SJSA1 (cell line): ENCODE measurements at places on chromosomes 11 and 22.

DNA sequence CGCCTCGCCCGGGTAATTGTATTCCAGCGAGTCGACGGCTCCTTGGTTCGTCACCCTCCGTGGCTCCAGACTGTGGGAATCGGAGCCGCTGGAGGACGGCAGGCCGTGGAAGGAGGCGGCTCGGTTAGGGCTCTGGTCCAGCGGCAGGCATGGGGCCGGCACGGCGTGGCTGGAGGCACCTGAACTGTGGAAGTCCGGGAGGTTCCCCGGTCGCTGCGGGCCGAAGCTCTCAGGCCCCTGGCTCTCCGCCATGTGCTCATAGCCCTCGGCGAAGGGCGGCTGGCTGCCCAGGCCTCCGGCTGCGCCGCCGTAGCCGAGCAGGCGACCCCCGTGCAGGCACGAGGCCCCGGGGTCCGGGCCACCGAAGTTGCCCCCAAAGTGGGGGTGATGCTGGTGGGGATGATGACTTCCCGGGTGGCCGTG is 1.7 kb downstream of the MN1 start:
- no peak for DNase-seq

GRCh38 chr22:41382098-41382578 is 396 bp downstream of the TEF start:
- DNase-seq = no peak

GRCh38 chr22:36726007-36726380 is 22.4 kb upstream of the CACNG2 start:
- no peak for DNase-seq

DNA sequence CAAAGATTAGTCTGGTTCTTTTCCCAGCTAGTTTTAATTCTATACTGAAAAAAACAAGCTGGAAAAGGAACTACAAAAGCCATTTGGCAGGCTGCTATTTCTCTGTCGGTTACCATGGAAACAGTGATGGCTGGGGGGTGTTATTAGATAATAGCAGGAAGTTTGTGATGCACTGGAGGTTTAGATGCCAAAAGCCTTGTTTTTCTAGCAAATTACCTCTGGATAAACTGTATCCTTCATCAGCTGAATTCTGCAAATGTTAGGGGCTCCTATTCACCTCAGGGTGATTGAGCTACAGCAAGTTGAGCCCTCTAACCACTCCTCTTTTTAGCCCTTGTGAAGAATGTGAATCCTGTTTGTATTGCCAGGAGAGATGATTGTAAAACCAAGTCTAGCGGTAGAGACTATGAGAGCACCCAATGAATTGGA is 25.2 kb downstream of the ALKBH3 start:
- no peak for DNase-seq

DNA sequence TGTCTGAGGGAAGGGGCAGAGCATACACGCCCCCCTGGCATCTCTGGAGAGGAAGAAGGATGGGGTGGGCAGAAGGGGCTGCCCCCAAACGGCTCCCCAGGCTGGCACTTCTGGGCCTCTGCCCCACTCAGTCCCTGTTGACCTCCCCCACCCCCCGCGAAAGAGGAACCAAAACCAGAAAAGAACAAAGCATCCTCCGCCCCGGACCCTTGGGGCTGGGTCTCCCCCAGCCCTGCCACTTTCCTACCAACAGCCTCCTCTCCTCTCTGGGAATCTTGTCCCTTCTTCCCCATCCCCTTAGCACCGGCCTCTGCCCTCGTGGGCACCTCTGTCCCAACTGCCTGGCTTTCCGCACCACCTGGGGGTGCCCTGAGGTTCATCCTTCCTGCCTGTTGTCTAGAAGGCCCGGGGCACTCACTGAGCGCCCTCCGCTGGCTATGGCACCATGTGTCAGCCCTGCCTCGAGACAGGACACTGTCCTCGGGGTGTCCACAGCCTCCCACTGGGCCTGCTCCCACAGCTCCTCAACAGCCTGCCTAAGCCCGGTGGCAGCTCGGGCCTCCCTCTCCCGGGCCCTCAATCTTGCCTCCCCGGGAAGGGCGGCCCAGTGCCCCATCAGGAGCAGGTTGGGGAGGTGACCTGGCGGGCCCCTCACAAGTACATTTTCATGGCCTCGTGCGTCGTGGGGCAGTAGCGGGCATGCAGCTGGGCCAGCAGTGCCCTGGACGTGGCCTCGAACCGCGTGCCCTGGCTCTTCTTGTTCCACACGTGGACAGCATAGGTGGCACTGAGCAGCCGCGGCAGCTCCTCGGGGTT is 28.2 kb downstream of the A4GALT start:
- no peak for DNase-seq

DNA sequence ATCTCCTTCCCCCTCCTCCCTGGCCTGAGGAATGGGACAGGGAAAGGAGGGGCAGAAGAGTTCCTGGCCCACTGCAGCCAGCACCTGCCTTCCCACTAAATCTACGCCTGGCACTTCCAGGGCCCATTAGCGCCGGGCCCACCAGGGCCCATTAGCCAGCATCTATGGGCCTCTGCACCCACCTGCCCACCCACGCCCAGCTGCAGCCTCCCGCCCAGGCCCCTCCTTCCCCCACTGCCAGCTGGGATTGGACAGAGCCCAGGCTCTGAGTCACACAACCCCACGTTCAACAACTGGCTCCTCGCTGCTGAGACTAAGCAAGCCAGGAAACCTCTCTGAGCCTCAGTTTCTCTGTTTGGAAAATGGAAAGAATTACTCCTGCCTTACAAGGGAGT is 48.7 kb downstream of the CYTH4 start:
- no peak for DNase-seq

DNA sequence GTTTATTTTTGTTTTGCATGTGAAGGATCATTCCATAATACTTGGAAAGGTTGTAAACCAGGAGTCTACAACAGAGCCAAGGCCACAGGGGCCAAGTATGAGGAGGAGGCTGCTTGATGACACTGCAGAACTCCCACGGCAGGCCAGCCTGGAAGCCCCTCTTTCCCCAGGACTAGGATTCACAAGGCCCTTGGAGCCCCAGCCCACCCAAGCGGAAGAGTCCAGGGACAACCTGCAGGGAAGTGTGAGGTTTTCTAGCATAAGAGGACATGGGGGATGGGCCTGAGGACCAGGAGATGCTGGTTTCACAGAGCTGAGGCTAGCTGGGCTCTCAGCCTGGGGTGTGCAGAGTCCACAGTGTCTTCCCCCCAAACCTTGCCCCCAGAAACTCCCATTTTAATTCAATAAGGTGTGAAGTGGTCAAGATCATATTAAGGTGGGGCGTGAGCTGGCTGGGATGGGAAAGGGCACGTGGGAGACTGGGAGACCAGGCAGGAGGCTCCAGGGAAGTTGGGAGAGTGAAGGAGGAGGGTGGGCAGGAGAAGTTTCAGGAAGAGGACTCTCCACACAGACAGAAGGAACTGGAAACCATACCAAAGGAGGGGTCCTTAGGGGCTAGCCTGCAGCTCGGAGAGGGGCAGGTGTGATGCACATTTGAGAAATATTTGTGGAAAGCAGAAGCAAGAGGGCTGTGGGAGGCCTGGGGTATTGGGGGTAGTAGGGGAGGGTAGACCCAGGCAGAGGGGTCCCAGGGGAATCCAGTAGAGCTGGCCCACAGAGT is 12.4 kb downstream of the GNAZ start:
- no peak for DNase-seq

DNA sequence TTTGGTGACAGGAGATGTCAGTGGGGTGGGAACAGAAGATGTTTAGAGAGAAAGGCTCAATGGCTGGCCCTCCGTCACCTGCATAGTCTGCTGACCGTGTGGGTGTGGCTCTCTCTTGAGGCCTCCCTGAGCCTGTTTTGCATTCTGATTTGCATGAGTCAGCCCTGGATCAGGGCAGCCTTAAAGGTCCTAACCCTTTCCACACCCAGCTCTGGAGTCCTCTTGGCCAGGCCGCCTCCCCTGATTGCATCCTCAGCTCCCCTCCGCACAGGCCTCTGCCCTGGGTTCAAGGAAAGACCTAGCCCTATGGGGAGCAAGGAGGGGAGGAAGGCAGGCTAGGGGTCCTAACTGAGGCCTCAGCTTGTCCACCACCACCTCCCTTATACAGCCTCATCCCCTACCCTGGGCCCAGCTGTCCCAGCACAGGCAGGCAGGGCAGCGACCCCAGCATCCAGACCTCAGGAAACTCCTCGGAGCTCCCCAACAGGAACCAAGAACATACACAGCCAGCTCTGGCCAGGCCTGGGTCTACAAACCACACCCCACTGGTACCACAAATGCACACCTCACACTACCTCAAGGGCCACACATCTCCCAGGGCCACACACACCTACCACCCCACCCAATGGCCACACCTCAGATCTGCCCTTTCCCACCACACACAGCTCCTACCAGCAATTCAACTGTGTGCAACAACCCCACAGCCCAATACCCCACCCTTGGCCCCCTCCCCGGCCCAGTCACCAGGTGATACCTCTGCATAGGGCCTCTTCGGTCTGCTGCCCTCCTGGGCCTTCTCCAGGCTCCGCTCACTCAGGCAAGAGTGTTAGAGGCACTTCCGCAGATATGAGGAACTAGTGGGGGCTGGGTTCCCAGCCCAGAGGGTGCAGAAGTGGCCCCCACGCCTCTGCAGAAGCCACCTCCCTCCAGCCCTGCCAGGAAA is 13.7 kb downstream of the ARAP1 start:
- DNase-seq = no peak

GRCh38 chr11:130580372-130580771 is 131.9 kb downstream of the ADAMTS15 start:
- peak; percentile 75 for DNase-seq

GRCh38 chr11:11297578-11297977 is 55.5 kb downstream of the CSNK2A3 start:
- DNase-seq = no peak

- DNase-seq = no peak
Measured at GRCh38 chr11:34536056-34536455, 22.5 kb upstream of the ELF5 start.

DNA sequence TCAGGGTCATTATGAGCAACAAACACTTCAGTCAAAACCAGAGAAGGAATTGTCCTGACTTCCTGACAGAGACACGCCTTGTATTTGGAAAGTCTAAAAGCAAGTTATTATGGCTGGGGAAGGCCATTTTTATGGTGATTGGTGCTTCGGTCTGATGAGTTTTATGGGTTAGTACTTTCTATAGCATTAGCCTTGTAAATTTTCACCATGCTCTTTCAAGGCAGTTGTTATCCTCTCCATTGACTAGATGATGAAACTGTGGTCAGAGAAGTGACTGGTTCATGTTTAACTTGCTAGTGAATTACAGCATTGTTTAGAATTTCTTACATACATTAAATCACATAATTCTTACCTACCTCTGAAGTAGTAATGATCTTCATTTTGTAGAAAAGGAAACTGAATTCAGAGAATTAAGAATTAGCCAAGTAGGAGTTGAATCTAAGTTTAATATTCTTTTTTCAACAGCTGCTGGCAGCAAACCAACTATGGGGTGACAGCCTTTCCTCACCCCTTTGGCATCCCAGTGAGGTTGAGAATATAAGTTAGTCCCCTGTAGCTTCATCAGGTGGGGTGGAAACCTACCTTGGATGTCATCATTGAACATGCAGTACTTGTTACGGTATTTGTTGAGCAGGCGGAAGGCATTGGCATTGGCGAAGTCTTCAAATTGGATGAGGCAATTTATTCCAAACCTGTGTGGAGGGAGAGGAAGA is 90.0 kb downstream of the CCDC81 start:
- DNase-seq = no peak

- DNase-seq = no peak
Measured at GRCh38 chr11:46457659-46458424, 66.3 kb upstream of the CHRM4 start.

GRCh38 chr11:72721689-72722049 is 30.5 kb downstream of the ARAP1 start:
- DNase-seq = no peak

GRCh38 chr22:36961626-36962025 is 48.2 kb downstream of the CSF2RB start:
- DNase-seq = no peak

DNA sequence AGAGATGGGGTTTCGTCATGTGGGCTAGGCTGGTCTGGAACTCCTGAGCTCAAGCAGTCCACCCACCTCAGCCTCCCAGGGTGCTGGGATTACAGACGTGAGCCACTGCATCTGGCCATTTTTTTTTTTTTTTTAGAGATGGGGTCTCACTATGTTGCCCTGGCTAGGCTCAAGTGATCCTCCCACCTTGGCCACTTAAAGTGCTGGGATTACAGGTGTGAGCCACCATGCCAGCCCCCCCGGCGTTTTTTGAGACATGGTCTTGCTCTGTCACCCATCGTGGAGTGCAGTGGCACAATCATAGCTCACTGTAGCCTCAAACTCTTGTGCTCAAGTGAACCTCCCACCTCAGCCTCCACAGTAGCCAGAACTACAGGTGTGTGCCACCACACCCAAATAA is 16.5 kb downstream of the RHBDD3 start:
- DNase-seq = no peak

- DNase-seq = peak; percentile 57
Measured at GRCh38 chr11:16226245-16226644, 130.1 kb downstream of the SOX6 start.

DNA sequence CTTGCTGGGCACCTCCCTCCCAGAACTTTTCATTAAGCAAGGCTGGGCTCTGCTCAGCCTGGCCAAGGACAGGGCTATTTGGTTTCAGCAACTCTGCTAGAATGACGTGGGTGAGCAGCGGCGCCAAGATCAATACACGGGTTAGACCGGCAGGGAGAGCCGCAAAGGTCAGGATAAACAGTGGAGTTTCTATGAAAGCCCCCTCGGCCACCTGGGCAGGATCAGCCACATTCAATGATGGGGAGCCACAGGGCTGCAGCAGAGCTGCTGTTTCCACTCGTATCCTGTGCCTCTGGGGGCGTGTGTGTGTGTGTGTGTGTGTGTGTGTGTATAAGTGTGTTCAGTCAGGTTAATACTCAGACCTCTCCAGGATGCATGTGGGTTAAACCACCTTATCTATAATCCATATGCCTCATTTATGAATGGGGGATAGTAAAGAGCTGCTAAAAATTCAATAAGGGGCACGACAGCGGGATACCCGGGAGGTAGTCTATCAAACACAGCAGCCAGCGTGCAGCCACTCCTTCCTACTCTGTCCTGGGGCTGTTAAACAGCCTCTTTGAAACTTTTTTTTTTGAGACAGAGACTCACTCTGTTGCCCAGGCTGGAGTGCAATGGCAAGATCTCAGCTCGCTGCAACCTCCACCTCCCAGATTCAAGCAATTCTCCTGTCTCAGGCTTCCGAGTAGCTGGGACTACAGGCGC is 34.8 kb downstream of the MYH9 start:
- DNase-seq = peak; percentile 62

DNA sequence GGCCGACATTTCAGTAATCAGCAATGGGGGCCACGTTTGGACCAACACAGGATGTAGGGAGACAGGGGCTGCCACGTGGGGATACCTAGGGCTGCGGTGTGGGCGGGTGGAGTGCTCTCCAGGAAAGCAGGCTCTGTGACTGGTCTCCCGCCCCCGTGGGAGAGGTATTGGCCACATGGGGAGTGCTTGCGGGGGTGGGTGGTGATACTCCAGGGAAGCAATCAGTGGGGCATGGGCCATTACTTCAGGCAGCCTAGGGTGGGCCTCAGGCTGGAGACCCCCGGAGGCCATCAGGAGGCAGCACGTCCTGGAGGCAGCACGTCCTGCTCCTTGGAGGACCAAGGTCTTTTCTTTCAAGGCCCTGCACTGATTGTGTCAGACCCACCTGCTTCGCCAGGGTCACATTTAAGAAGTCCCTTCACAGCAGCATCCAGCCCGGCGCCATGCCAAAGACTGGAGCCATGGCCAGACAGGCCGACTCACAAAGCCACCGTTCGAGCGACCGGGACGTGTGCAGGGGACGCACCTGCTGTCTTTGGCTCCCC is 3.0 kb upstream of the MUC2 start:
- DNase-seq = no peak

GRCh38 chr11:64092761-64093136 is 57.0 kb downstream of the FLRT1 start:
- DNase-seq = no peak

GRCh38 chr22:50153056-50153755 is 17.3 kb upstream of the PANX2 start:
- peak; percentile 38 for DNase-seq

GRCh38 chr11:93468290-93468689 is 74.9 kb downstream of the SMCO4 start:
- DNase-seq = no peak
